GM12891 (cell line): ENCODE measurements at places on chromosomes 3 and 15.
A peak's percentile ranks its signal among the peaks of the same experiment; 100 is the strongest.

DNA sequence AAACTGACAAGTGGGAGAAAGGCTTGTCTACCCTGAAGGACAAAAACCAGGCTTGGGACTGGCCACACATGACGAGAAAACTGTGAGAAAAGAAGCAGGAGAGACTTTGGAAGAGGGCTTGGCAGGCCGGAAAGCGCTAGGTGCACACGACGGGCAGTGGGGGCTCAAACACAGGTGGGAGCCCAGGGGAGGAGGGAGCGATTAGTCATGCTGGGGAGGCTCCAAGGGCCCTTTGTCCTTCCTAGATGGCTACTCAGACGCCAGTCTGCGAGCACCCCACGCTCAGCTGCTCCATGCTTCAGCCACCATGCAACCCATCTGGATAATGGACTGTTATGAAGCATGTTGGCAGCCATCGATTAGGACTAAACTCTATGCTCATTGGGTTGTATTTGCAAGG is 17.1 kb downstream of the LIPC start:
- DNase-seq, result no peak

- DNase-seq, result no peak
Observed at GRCh38 chr3:140151321-140151720, 216.3 kb downstream of the CLSTN2 start.

- no peak for DNase-seq
Observed at GRCh38 chr15:78076231-78077052, 1.1 kb downstream of the TBC1D2B start.

DNA sequence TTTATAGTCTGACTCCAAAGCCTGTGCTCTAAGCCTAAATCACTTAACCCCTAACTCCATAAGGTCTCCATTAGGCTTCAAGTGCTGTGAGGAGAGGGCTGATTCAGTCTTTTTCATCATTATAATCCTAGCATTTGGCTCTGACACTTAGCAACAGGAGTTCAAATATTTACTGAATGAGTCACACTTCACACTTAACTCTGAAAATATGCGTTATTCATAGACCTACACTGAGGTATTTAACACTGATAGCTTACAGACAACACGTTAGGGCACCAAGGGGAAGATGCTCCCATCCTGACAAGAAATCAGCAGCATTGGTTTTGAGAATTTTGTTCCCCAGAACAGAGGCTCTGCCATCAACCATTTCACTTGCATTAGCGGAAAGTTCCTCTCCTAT is 53.5 kb downstream of the MSL2 start:
- DNase-seq, result no peak

- no peak for DNase-seq
Observed at GRCh38 chr3:16739541-16740105, 134.4 kb upstream of the DAZL start.

DNA sequence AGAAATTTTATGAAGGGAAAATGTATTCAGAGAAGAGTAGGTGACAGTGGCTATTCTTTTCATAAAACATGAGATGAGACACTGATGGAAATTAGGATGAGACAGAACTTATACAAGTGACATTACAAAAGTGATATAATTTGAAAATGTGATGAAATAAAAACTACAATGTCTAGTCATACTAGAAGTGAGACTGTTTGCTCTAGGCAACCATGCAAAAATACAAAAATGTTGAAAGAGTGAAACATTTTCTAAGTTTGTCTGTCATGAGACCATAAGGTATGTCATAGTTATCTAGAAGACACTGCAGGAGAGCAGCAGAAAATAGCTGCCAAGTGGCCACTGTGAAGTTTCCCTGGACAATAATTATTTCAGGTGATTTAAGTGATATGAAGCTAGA is 459.5 kb downstream of the DIPK2A start:
- no peak for DNase-seq

GRCh38 chr3:55160241-55160983 is 232.6 kb upstream of the LRTM1 start:
- DNase-seq, result no peak

GRCh38 chr3:64859625-64860535 is 172.1 kb upstream of the ADAMTS9 start:
- no peak for DNase-seq

DNA sequence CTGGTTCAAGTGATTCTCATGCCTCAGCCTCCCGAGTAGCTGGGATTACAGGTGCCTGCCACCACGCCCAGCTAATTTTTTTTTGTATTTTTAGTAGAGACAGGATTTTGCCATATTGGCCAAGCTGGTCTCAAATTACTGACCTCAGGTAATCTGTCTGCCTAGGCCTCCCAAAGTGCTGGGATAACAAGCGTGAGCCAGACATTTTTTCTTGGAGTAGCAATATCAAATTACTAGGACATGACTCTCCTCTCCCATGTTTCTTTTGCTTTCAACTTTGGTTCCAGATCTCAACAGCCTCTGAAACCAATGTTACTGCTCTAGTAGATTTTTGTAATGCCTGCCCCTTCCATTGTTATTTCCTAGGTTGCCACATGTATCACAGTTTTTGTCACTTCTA is 462.0 kb downstream of the GBE1 start:
- no peak for DNase-seq

DNA sequence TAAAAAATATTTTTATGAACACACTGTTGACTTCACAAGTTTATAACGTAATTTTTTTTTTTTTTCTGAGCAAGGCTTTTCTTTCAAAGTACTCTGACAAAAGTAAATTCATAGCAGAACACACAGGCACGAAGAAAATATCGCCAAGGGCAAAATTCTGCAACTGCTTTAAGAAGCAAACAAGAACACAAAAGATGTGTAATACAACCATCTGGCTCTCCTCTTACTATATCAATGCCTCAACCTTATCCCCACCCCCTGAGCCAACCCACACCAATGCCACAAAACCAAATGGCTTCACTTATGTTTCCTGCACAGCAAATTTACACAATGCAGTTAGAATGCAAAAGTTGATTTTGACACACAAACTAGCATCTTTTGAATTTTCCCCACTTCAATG is 274.2 kb downstream of the FOXP1 start:
- no peak for DNase-seq

GRCh38 chr3:196423044-196423781 is 9.0 kb downstream of the UBXN7 start:
- no peak for DNase-seq

- peak; percentile 18 for DNase-seq
Observed at GRCh38 chr3:185744997-185745843, 79.6 kb downstream of the IGF2BP2 start.

GRCh38 chr15:40930430-40931299 is 1.5 kb downstream of the DLL4 start:
- DNase-seq, result no peak

DNA sequence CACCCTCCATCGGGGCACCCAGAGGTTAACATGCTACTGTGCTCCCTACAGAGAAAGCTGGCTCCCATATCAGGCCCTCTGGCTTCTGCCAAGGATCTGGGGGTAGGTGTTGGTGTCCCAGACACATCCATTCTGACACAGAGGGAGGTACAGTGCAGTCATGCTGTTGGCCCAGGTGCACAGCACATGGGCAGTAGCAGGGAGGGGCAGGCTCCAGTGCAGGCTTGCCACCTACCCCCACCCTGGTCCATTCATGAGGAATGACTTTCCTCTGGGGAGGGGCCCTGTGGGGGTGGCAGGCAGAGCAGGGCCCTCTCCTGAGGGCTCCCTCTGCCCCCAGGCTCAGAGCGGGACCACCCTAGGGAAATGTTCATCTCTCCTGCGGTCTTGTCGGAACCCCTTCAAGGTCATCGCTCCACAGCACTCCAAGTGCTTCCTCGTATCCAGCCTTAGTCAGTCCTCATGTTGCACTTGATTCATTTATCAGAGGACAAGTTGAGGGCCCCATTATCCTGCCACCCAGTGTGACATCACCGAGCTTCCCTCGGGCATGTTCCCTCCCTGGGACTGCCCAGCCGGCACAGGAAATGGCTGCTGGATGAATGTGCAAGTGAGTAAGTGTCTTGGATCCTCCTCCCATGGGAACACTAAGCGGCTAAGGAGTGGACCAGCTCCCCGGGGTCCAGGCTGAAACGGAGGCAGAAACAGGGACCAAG is 10.0 kb downstream of the DUSP7 start:
- no peak for DNase-seq

GRCh38 chr15:65821070-65821469 is 29.0 kb upstream of the DENND4A start:
- no peak for DNase-seq

- DNase-seq, result no peak
Observed at GRCh38 chr3:100811779-100812507, 102.6 kb downstream of the TFG start.

DNA sequence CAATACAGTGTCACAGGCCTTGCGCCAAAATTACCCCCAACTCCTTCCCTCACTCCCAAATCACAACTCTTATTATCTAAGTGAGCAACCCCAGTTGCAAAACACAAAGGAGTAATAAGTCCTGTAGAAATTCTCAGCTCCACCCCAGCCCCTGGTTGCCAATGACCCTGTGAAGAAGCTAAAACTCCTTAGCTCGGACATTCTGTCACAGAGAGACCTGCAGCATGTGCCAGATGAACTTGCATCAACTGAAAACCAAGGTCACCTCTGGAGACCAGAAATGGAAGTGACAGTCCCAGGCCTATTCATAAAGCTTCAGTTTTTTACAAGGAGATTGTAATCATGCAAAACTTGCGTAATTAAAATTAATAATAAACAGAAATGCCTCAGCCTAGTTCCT is 55.2 kb downstream of the RBPMS2 start:
- no peak for DNase-seq

- no peak for DNase-seq
Observed at GRCh38 chr3:106616556-106616955, 747.7 kb upstream of the CBLB start.

- DNase-seq, result no peak
Observed at GRCh38 chr15:99407716-99408115, 156.4 kb downstream of the LRRC28 start.

DNA sequence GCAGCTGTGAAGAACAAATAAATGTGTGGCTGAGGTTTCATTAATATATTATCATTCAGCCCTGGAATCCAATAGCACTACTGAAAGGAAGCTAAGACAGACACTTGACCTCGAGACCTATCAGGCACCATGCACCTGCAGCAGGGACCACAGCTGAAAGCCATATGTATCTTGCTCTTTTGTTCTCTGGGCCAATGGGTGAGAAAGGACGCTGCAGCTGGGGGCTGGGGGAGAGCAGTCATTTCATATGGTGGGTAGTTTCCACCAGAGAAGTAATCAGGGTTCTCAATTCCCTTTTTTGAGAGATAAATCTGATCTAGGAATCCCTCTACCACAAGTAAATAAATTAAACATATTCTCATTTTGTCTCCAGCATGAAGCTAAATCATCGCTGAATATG is 225.6 kb upstream of the STRIT1 start:
- DNase-seq, result no peak

DNA sequence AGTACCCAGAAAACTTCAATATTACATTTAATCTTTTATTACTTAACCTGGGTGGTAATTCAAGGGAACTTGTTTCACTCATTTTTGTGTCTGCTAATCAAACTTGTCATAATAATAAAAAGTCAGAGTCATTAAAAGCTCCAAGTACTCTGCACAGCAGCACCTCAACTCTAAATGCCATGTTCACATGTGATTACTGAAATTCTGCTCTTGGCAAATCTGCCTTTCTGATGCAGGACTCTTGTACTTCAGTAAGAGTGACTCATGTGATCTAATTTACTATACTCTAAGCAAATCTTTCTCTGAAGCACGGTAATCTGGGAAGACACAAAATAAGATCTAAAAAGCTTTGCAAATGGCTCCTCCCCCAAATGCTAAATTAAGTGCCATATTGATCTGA is 6.4 kb downstream of the ROBO1 start:
- DNase-seq, result no peak

DNA sequence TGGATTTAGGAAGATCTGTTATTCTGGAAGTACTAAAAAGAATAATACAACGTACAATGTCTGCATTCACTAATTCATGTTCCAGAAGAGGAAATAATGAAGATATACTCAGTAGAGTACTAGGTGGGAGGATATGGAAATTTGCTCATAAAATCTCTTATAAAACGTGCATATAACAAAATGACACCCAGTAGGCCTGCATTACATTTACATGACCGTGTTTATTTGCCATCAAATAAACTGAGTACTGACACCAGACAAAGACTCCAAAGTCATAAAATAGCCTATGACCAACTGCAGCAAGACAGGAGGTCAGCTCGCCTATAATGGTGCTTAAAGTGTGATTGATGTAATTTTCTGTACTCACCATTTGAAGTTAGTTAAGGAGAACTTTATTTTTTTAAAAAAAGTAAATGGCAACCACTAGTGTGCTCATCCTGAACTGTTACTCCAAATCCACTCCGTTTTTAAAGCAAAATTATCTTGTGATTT is 60.4 kb downstream of the DCUN1D1 start:
- no peak for DNase-seq

DNA sequence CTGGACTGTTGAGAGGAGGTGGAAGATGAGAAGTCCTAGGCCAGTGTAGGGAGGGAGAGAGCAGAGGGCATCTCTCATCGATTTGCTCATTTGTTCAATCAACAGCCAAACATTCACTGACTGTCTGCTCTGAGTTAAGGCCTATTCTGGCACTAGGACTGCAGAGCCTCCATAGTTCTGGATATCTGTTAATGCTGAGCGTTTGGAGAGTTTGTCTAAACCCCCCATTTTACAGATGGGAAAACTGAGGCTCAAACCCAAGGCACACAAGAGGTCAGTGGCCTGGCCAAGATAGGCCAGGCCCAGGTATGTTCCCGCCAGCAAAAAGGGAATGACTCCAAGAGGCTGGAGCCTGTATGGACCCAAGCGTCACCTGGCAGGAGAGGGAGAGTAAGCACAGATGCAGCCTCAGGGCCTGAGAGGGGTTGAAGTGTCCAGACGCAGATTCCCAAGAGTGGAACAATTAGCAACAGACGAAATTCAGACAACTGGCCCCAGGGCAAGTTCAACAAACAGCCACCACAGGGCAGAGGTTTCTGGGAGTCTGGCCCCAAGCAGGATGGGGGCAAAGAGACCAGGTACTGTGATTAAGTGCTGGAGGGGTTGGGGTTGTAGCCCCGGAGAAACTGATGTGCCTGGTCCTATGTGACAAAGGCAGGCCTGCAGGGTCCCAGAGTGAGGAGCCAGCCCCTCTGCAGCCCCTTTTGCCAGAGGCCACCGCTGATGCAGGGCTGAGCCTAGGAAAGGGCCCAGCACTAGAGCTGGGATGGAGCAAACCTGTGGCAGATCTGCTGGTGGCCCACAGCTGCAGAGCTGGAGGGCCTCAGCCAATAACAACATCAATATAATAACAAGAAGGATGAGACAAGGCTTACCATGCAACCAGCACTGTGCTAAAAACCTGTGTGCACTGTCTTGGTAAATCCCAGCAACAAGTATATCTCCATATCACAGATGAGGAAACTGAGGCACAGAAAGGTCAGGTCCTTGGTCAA is 245.1 kb upstream of the TLE3 start:
- no peak for DNase-seq

DNA sequence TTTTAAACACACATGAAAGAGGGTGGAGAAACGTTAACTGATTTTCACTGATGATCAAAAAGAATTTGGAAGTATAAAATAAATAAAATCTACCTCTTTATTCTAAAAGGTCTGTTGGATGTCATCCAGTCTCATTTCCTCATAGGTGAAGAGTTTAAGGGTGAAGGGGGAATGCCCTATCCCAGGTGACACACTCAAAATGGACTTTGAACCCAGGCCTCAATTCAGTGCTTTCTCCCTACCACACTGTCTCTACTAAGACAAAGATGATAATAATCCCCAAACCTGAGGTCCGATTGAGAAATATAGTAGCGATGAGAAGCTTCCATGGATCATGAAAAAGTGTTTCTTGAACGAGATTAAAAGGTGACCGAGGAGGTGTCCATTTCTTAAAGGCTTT is 5.1 kb upstream of the EFCAB12 start:
- DNase-seq, result no peak

GRCh38 chr3:66416556-66417304 is 84.1 kb downstream of the LRIG1 start:
- DNase-seq, result no peak
